ENCODE measurements at places on chromosomes 11 and 22.

- DNase-seq: no peak
Measured at GRCh38 chr11:111826322-111826950, 44.9 kb downstream of the ALG9 start.

- no peak for DNase-seq
Measured at GRCh38 chr22:35663371-35663770, 15.1 kb downstream of the APOL6 start.

GRCh38 chr11:44258839-44259420, 51.0 kb downstream of the ALX4 start:
- DNase-seq: no peak

- DNase-seq: no peak
Measured at GRCh38 chr11:2800655-2801531, 84.7 kb downstream of the CDKN1C start.

- no peak for DNase-seq
Measured at GRCh38 chr11:4065086-4065485, 29.5 kb upstream of the RRM1 start.

DNA sequence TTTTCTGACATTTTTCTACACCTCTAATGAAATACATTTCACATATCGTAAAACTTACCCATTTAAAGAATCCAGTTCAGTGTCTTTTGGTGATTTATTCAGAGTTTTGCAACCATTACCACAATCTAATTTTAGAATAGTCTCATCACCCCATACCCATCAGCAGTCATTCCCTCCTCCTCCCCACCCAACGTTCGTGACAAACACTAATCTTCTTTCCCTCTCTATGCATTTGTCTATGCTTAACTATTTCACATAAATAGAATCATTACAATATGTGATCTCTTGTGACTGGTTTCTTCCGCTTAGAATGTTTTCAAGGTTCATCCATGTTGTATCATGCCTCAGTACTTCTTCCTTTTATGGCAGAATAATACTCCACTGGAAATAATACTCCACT, 9.5 kb downstream of the TTC28 start:
- no peak for DNase-seq

- no peak for DNase-seq
Measured at GRCh38 chr11:95487391-95487790, 256.4 kb upstream of the SESN3 start.

- DNase-seq: no peak
Measured at GRCh38 chr22:19607192-19608002, 83.2 kb upstream of the CLDN5 start.

DNA sequence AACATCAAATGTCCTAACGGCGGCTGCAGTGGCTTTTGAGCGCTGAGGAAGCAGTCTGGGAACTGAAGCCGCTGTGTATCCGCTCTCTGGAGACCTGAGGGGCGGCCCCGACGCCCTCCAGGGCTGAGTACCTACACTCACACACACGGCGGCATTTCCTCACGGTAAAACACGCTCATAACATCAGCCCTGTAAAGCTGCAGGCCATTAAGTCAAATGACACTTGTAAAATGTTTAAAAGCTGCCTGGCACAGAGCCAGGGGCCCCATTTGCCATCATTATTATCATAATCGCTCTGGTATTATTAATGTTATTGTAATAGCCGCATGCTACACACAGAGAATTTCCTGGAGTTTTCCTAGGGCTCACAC, 5.1 kb downstream of the CARS1 start:
- no peak for DNase-seq

DNA sequence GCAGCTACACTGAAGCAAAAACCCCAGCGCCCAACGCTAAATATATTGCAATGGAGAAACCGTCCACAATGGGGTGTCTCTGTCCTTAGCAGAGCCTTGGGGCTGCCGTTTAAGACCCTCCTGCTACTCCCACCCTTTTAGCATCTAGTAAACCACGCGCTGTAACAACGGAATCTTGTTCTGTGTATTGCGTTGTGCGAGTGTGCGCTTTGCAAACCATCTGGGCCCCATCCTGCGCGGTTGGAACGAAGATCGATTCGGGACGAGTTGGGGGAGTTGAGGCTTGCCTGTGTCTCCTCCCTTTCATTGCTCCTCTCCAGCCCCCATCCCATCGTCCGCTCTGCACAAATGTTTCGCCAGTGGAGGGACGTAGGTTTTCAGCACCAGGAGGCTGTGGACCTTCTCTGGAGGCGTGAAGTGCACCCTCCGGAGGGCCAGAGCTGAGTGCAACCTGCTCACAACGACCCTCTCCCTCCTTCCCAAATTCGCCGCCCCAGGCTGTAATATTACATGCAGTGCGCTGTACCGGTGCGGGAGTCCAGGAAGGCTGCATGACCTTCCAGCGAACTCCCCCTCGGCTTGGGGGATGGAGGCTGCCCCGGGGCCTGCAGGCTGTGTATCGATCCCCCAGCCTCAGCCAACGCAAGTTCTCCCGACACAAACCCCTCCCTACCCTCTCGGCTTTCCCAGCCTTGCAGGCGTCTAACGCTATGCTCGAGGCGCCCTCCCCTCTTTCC, 1.6 kb upstream of the KMT2A start:
- peak; percentile 23 for DNase-seq

DNA sequence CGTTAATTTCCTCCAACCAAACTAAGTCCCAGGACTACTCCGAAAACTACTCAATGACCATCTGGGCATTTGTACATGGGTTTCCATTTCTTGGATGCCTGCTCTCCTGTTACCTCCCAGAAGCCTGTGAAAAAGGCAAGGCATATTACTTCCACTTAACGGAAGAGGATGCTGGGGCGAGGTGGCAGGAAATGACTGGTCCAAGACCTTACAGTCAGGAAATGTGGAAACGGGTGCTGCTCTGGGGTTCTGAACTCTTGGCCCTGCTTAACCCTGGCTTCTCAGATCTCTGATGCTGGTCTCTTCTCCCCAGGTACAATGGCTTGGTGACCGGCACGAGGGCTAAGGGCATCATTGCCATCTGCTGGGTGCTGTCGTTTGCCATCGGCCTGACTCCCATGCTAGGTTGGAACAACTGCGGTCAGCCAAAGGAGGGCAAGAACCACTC, 12.9 kb downstream of the ADORA2A start:
- no peak for DNase-seq

- no peak for DNase-seq
Measured at GRCh38 chr22:29216873-29217666, 11.4 kb downstream of the EMID1 start.

DNA sequence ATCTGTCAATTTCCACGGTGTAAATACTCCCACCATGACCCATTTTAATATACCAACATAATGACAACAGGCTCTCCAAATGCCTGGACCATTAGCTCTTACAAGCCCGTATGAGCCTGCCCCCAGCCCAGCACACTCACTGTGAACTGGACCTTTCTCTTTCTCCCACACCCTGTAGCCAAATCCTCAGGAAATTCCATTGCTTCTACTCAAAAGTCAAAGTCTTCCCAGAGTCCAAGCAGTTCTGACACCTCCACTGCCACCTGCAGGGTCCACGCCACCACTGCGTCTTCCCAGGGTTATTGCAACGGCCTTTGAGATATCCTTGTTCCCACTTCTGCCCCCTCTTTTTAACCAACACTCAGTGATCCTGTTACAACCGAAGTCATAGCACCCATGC, 110.1 kb upstream of the ASPHD2 start:
- DNase-seq: no peak

- DNase-seq: no peak
Measured at GRCh38 chr11:57396744-57397143, 6.3 kb upstream of the PRG2 start.

DNA sequence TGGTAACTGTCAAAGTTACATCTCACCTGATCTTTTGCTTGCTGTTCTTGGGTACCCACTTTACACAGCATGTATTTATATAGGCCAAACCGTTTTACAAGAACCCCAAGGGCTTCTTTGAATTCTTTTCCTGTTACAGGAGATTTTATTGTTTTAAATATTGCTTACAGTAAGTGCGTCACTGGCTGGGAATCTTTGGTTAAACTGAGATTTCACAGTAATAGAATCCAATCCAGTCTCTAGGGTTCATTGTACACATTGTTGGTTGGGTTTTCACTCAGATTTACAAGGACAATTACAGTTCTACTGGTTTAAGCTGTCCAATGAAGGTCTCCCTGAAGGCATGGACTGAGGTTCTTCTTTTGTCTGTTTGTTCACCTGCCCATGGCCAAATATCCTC, 171.7 kb downstream of the INSC start:
- no peak for DNase-seq

- DNase-seq: no peak
Measured at GRCh38 chr11:10118865-10119264, 175.2 kb downstream of the SBF2 start.

GRCh38 chr11:121131656-121132055, 30.6 kb downstream of the TECTA start:
- DNase-seq: no peak

DNA sequence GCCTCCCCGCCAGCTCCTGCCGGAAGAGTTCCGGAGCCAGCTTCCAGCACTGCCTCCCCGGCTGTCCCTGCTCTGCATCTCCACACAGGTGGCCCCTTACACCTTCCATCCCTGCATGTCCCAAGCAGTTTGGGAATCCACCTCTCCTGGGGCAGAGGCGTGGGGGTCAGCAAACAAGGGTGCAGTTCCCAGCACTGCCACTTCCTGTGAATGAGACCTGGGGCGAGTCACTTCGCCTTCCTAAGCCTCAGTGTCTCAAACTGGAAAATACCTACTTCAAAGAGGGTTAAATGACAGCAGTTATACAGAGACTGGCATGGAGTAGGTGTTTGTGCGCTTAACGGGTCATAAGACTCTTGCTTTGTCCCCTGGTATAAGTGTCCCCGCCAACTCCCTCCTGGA, 5.2 kb downstream of the CYTH4 start:
- no peak for DNase-seq

- DNase-seq: no peak
Measured at GRCh38 chr11:81915045-81915444, 818.6 kb downstream of the FAM181B start.

DNA sequence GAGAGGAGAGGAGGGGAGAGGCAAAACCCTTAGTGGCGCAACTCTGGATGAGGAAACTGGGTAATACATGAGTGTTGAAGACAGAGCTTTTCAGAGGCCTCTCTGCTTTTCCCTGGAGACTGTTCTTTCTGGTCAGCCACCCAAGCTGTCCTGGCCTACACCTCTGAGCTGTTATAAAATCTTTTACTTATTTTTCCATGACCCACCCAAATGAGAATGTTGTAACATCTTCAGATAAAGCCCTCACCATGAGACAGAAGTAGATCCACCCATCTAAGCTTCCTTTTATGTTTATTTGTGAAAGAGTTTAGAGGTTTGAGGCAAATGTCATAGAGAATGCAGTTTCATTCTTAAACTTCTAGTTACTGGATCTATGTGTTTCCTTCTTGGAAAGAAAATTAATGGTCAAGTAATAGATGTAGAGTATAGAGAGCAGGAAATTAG, 20.3 kb upstream of the APLP2 start:
- no peak for DNase-seq

GRCh38 chr11:123107945-123108495, 46.1 kb upstream of the HSPA8 start:
- DNase-seq: no peak

DNA sequence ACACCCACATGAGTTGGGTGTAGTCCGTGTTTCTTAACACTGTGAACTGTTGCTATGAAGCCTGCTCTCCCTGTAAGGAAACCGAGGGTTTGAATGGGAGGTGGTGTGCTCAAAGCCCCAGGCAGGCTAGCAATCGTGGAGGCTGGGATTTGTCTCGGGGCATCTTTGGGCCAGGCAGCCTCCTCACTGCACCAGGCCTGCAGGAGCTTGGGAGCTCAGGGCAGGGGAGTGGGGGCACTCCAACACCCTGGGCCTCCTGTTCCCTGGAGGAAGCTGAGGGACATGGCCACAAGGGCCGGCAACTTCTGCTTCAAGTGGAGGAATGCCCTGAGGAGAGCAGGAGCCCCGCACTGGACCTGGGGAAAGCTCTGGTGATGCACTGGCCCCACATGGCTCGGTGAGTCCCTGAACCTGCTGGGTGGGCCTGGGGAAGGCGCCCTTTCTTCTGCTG, 164.7 kb upstream of the B3GAT1 start:
- no peak for DNase-seq

DNA sequence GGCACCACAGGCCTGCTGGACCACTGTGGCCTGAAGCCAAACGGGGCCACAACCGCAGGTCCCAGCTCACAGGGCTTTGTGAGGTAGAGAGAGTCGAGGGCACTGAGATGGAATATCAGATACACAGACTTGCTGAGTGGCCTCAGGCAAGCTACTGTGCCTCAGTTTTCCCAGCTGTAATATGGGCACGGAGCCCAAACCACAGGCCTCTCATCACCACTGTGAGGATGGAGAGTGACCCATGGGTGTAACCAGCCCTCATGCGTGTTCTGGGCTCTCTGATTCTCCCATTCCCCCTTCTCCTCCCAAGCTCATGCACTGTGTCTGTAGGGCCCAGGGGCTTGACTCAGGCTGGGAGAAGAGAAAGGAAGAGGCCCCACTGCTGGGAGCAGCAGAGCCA, 4.2 kb downstream of the UNC93B1 start:
- DNase-seq: no peak

DNA sequence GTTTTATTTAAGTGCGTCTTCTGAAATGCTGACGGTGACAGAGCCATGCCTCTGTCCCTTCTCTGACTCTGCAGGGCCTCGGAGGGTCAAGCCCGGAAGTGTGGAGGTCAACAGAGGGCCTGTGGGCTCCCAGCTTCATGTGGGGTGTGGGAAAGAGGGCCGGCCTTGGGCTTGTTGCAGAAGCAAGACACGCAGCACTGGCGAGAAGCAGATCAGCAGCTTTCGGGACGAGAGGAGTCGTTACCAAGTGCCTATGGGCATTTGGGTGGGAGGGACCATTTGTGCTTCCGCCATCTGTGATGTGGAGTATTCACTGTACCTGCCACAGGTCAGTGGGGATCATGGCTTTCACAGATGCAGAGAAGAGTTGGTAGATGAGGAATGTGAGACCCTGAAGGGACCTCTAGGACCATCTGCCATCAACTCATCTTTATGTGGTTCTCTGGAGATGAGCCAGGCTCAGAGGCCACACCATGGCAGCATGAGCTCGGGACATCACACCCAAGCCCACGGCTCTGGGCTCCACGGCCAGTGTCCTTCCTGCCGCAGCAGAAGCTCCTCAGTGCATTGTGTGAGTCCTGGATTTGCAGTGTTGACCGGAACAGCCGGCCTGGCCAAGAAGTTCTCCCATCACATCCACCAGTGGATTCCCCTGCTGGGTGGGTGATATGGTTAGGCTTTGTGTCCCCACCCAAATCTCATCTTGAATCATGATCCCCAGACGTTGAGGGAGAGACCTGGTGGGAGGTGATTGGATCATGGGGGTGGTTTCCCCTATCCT, 590.7 kb downstream of the TBC1D22A start:
- DNase-seq: no peak

DNA sequence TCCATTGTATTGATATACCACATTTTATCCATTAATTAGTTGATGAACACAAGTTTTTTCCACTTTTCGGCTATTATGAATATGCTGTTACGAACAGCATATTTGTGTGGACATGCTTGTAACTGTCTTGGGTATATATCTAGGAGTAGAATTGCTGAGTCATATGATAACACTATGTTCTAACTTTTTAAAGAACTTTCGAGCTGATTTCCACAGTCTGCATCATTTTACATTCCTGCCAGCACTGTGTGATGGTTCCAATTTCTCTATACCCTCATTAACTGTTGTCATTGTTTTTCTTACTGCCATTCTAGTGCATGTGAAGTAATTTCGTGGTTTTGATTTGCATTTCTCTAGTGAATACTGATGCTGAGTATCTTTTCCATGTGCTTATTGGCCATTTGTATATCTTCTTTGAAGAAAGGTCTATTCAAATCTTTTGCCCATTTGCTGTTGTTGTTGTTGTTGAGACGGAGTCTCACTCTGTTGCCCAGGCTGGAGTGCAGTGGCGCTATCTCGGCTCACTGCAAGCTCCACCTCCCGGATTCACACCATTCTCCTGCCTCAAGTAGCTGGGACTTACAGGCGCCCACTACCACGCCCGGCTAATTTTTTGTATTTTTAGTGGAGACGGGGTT, 7.4 kb upstream of the RCE1 start:
- DNase-seq: no peak
